ENCODE measurements at places on chromosomes 7 and 10.

DNA sequence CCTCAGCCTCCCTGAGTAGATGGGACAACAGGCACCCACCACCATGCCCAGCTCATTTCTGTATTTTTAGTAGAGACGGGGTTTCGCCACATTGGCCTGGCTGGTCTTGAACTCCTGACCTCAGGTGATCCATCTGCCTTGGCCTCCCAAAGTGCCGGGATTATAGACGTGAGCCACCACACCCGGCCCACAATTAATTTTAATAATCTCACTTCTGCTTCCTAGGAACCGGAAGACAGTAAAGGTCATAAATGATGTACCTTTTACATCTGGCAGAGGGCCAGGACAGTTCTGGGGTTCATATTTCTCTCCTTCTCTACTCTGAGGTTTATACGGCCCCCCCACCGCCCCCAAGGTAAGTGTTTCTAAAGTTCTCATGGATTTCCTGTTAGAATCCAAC lies 31.2 kb upstream of the AOAH start:
- H3K4me1 ChIP-seq: peaks cover 7% of the 10 kb centered on the region
- H3K36me3 ChIP-seq: no peaks in the 10 kb centered on the region
- DNase-seq: no peak
- no peaks in the 10 kb centered on the region for H3K27me3 ChIP-seq
- H3K4me3 ChIP-seq: no peak overlapping the region

DNA sequence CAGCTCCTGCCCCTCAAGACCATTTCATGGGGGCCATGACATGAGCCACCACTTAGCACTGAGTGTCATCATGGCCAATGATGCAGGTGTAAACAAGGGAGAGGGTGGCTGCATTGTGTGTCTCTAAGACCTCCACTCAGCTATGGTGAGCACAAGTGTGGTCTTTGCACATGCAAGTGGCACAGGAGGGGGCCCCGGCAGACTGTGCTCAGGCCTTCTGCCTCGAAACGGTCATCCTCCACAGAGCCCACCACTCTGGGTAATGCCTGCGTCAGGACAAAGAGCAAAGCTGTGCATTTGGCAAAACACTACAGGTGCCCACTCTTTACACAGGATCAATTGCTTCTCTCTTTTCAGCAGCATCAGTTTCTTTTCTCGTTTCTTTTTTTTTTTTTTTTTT lies 125.5 kb downstream of the SH3PXD2A start:
- H3K27me3 ChIP-seq: no peaks in the 10 kb centered on the region
- peaks cover 3% of the 10 kb centered on the region for H3K36me3 ChIP-seq
- no peaks in the 10 kb centered on the region for H3K4me1 ChIP-seq
- H3K27ac ChIP-seq: no peak overlapping the region

DNA sequence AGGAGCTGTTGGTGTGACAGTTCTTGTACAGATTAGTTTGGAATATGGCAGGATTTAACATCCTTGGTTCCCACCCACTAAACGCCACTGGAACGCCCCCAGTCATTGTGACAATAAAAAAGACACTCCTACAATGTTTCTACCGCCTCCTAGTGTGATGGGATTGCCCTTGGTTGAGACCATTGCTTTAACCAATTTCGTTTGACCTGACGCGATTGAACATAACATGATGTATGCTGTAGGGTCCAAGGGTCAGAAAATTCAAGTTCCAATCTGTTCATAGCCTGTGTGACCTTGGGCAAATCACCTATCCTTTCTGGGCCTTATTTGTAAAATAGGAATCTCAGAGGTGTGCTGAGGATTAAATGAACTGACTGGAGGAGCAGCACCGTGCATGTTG lies 12.5 kb downstream of the MXI1 start:
- no peak for DNase-seq
- H3K36me3 ChIP-seq: no peaks in the 10 kb centered on the region

DNA sequence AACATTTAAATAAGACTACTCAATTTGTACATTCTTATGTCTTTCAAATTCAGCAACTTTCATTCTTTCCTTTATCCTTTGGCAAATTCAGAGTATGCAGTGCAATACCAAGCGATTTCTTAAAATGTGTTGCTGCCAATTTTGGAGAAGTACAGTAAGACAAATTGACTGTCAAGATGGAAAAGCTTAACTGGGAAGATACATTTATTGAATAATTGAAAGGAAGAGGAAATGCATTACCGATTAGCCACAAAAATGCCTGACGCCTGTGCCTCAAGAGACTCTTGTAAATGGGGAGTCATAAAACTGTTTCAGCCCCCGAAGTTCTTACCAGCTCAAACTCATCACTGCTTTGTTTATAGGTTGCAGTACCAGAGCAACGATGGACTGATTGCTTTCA lies 373.3 kb upstream of the GALNT17 start:
- no peak overlapping the region for H3K4me3 ChIP-seq
- H3K36me3 ChIP-seq: peaks cover 8% of the 10 kb centered on the region
- peak overlapping the region; percentile 26 for H3K27ac ChIP-seq
- no peaks in the 10 kb centered on the region for H3K27me3 ChIP-seq
- DNase-seq: no peak

DNA sequence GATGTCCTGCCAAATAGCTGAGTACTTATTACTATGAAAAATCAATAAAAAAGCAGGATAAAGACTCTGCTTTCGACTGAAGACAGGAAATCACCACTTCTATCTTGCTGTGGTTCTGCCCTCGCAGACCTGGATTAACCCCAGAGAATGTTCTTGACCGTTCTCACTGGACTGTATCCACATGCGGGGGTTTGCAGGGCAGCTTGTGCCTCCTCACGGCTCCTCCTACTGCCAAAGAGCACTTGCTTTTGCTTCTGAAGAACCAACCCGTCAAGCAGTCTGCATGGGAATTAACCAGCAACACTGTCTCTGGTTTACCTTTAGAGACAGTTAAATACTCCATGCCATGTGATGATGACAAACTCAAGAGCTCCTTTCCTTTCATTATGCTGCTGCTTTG lies 184.0 kb downstream of the GFRA1 start:
- no peaks in the 10 kb centered on the region for H3K4me1 ChIP-seq
- no peaks in the 10 kb centered on the region for H3K27me3 ChIP-seq
- no peak for DNase-seq
- peaks cover 3% of the 10 kb centered on the region for H3K36me3 ChIP-seq
- H3K27ac ChIP-seq: no peak overlapping the region

- H3K4me3 ChIP-seq: no peak overlapping the region
- no peak for DNase-seq
- no peak overlapping the region for H3K27ac ChIP-seq
- H3K4me1 ChIP-seq: peaks cover 9% of the 10 kb centered on the region
These were observed 130.5 kb downstream of the CUX1 start for GRCh38 chr7:101947899-101948298.
